Fibroblast of skin of back (primary cell): ENCODE measurements at places on chromosomes 7 and 10.
A peak's percentile ranks its signal among the peaks of the same experiment; 100 is the strongest.

- peak; percentile 70 for DNase-seq
These were observed 11.1 kb upstream of the INA start for GRCh38 chr10:103265717-103266329.

- DNase-seq = peak; percentile 23
These were observed 932 bp downstream of the ESYT2 start for GRCh38 chr7:158828133-158829020.

GRCh38 chr10:117666166-117666565 is 123.6 kb downstream of the EMX2 start:
- no peak for DNase-seq

DNA sequence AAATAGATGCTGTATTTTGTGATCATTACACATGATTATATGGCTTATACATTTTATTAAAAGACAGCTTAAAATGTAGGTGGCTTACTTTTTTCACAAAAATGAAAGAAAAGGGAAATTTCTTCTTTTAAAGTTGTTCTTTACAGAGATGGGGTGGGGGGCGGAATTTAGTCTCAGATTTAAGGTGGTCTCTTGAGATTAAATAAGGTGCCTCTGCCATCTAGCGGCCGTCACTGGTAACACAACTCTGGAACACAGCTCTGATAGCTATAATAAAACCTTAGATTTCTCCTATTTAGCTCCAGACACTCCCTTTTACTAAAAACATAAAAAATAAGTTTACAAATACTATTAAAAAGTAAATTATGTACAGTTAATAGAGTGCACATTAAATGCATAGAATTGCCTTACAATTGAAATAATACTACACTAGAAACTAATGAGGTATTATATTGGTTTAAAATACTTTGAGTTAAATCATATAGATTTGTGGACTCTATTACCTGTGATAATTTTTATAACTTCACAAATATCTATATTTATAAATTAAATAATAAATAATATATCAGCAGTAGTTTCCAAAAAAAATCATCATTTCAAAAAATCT is 210.9 kb downstream of the DGKB start:
- peak; percentile 30 for DNase-seq

GRCh38 chr7:80833289-80834268 is 85.3 kb downstream of the SEMA3C start:
- DNase-seq = peak; percentile 51

DNA sequence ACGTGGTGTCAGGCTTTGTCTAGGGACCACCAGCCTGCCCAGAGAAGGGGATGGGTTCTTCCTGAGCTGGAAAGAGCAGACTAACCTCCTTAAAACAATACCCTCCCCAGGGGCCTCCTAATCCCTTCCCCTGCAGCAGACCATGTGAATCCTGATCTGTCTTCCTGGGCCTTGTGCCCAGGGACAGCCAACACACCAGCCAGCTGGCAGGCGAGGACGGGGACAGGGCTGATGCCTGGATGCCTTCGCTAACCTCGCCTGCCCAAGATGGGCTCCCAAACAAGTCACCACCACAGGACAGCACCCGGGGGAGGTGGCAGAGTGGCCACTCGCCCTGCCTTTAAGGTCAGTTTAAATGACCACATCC is 17.6 kb downstream of the PODXL start:
- DNase-seq = peak; percentile 40

GRCh38 chr7:17988858-17989257 is 38.8 kb downstream of the PRPS1L1 start:
- DNase-seq = no peak

DNA sequence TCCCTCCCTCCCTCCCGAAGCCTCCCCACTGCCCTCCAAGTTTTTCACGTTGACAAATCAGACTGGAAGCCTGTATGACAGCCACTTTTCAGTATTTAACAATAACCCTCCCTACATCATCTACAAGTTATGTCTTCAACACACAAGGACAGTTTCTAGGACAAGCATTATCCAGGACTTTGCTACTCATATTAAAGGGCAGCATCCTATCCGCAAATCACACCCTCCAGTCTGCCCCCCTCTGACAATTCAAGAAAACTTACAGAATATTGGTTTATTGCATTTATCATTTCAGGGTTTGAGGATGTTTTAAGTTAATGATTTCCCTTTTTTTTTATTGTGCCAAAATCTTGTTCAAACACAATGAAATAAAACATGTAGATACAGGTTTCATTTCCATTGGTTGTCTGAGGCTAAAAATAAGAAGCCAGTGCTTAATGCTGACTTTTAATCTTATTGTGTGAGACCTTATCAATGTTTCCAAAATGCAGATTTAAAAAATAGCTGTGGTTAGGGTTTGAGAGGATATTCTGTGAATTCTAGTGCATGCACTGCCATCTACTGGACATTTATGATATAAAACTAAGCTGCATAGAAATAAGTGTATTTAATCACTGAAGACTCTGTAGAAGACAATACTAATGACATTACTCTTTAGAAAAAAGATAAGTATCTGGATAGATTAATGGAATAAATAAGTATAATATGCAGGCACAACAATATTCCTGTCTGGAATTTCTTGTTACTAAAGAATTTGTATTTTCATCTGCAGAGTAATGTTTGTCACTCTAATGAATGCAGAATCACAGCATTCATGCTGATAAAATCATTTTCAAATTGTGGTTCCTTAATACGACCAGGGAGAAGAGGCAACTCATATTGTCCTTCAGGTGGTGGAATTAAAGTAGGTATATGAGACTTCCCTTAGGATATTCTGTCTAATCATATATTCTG is 64.1 kb downstream of the CAV1 start:
- DNase-seq = peak; percentile 78

GRCh38 chr10:126301701-126302475 is 86.4 kb downstream of the ADAM12 start:
- no peak for DNase-seq

- DNase-seq = peak; percentile 49
These were observed 126.4 kb upstream of the CCDC6 start for GRCh38 chr10:60032723-60033122.

DNA sequence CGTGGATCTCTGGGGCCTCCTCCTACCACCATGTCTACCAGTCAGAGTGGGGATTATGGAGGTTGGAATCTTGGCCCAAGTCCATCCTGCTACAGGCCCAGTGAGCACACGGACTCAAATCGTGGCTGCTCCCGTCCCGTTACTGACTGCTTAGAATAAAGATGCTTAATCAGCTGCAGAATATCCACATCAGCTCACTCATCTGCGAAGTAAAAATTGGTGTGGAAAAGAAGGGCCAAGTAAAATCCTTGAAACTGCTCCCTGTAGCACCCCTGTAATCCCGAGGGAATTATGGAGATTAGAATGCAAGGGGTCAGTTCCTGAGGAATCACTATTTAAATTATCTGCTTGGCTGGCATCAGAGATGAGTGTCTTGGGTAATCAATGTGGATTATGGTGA is 13.0 kb upstream of the HTR5A start:
- DNase-seq = no peak

DNA sequence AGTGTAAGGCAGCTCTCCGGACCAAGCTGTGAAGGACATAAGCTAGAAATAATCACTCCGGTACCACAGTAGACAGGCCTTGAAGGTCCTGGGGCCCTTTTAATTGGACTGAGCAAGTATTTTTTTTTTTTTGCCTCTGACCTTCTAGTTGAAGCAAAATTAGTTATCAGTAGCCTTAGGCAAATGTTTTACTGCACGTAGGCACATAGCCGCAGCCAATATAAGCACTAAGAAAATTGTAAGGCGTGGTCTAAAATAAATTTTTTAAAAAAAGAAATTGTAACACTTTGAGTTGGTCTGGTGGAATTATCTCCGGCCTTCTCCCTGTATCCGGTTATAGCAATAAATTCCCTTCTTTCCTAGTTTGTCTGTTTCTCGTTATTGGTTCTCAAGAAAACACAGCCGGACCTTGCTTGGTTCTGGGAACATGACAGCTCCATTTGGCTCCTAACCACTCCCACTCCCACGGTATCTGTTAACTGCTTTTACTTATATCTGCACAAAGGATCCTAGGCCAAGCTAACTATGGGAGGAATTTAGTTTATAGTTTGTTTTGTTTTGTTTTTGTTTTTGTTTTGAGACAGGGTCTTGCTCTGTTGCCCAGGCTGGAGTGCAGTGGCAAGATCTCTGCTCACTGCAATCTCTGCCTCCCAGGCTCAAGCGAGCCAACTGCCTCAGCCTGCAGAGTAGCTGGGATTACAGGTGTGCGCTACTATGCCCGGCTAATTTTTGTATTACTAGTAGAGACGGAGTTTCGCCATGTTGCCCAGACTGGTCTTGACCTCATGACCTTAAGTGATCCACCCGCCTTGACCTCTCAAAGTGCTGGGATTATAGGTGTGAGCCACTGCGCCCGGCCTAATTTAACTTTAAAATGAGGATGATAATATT is 124.4 kb upstream of the KIF5B start:
- no peak for DNase-seq

DNA sequence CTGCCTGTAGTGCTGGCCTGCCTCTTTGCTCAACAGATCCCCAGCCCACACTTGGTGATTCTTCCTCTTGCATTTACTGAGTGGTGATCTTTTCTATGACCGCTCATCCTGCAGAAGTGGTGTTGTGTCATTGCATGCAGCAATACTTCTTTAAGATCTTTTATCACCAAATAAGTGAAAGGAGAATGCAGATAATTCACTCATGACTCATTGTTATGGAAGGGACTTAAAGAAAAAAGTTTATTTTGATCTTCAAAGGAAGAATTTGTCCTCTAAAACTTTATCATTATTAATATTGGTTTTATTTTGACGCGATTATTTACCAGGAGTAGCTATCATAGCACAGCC is 489.1 kb upstream of the CELF2 start:
- DNase-seq = peak; percentile 51

DNA sequence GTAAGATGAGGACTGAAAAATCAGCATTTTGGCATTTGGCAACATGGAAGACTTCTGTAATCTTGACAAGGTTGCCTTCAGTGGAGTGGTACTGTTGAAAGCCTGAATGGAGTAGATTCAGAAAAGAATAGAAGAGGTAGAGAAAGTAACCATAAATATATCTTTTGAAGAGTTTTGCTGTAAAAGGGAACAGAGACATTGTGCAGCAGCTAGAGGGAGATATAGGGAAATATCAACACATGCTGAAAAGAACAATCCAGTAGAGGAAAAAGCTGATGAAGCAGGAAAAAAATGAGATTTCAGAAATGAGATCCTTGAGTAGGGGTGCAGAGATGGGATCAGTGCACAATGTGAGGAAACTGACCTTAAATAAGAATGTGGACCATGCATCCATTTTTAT is 60.0 kb downstream of the RAPGEF5 start:
- no peak for DNase-seq

DNA sequence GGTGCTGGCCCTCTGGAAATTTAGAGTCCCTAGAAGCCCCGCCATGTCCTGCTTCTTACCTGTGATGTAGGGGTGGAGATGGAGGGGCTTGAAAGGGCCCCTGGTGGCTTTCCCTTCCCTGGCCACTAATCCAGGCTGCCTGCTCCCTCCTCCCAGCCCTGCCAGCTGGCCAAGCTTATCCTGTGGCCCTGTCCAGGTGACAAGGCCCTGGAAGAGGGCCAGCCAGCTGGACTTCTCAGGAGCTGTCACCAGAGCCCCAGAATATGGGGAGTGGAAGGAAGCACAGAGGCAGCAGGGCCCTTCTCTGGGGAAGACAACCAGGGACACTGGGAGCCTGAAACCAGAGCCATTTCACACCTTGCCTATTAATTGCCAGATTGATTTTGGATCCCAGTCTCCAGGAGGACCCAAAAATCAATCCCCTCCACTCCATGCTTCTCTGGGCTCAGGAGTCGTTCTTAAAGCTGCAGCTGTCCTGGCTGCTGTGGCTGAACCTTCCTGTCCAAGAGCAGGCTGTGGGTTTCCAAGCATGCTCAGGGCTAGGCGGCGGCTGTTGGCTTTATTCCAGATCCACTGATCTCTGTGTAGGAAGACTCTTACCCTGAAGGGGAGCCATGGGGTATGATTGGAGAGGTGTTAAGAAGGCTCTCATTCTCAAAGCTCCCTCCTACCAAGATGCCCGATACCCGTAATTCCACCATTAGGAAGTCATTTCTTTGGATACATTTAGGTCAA is 52.6 kb upstream of the PCBD1 start:
- DNase-seq = no peak

- DNase-seq = no peak
These were observed 166.2 kb downstream of the FAM107B start for GRCh38 chr10:14608381-14609001.

DNA sequence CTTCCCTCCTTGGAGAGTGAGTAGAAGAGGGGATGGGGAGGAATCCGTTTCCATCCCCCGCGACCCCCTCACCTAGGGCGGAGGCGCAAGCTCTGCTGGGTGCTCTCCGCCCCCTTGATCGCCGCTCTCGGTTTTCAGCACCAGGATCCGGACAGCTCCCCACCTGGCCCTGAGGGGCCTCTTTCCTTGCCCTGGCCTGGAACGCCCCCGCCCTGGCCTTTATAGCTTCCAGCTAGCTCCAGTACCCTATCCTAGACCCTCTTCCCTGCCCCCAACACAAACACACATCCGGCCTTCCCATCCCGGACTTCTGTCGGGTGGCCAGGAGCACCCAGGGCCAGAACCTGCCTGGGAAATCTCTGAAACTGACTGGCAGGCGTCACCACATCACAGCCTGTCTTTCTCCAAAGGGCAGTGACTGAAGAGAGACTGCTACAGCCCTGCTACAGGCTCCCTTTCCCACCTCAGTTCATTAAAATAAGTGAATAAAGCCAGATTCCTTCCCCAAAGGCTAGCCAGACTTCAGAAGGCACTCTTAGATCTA is 72.3 kb upstream of the LEP start:
- no peak for DNase-seq

DNA sequence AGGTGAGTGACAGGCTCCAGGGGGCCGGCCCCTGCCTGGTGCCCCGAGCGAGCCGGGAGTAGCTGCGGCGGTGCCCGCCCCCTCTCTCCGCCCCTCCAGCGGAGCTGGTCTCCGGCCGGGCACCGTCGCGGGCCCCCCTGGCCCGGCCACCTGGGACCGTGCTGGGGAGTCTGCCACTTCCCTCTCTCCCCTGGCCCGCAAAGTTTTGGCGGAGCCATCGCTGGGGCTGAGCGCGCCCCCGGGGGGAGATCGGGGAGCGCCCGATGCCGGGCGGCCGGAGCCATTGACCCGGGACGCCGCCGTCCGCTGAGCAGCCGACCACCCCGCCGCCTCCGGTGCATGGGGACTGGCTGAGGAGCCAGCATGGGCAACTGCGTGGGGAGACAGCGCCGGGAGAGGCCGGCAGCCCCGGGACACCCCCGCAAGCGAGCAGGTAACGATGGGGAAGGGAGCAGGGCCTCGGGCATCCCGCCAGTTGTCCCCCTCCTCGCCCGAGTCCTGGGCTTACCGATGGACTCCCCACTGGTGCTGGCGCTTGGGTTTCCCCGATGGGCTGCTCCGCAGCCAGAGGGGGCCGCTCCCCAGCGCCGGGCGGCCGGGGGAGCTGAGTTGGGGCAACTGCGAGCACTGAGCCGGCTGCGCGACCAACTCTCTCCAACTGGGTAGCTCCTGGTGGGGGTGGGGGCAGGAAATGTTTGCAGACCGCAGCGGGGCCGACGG is at the start of gene UBTD1:
Gene UBTD1 (plus strand): TSS at position 84 of the 720 bp plus-strand sequence. CDS start 280 bp downstream, at position 364.
- peak; percentile 64 for DNase-seq

DNA sequence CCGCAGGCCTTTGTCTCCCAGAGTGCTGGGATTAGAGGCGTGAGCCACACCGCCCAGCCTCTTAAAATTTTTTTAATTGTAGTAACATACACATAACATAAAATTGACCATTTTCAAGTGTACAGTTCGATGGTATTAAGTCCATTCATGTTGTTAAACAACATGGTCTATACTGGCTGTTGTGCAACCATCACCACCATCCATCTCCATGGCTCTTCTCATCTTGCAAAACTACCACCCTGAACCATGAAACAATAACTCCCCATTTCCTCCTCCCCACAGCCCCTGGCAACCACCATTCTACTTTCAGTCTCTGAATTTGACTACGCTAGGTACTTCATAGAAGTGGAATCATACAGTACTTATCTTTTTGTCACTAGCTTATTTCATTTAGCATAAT is 7.9 kb upstream of the ZFYVE27 start:
- DNase-seq = no peak
